ENCODE measurements at places on chromosomes 7 and 10.
A peak's percentile ranks its signal among the peaks of the same experiment; 100 is the strongest.

GRCh38 chr10:115963848-115964247, 309.2 kb downstream of the GFRA1 start:
- no peaks in the 10 kb centered on the region for H3K36me3 ChIP-seq
- peaks cover 4% of the 10 kb centered on the region for H3K4me1 ChIP-seq
- no peak overlapping the region for H3K4me3 ChIP-seq
- H3K27me3 ChIP-seq, result no peaks in the 10 kb centered on the region
- peak; percentile 36 for DNase-seq

DNA sequence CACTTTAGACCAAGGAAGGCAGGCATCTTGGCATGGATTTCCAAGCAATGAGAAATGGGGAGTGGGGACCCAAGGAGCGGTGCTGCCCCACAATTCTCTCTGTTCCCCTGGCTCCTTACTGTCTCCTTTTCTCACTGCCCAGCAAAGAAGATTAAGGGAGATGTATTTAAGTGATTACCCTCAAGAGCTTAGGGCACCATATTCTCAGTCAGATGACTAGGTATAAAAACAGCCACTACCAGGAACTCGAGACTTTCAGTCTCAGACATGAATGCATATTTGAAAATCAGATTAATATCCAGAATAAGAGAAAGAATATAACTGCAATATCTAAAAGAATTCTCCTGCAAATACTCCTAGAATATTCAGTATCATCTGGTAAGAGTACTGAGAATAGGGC, at the start of gene ABLIM1:
Gene ABLIM1, minus strand, starts transcription at position 101 of the 400 bp plus-strand sequence. Its CDS starts 75 bp downstream, at position 26.
- DNase-seq, result no peak
- H3K4me3 ChIP-seq, result no peak within 1 kb of the TSS
- H3K4me1 ChIP-seq, result peaks cover under 1% of the 10 kb centered on the region
- H3K27me3 ChIP-seq, result peaks cover 19% of the 10 kb centered on the region
- no peaks in the 10 kb centered on the region for H3K36me3 ChIP-seq
- H3K27ac ChIP-seq, result no peak within 1 kb of the TSS

- no peak for DNase-seq
- H3K4me1 ChIP-seq, result no peaks in the 10 kb centered on the region
- no peaks in the 10 kb centered on the region for H3K27me3 ChIP-seq
- H3K36me3 ChIP-seq, result no peaks in the 10 kb centered on the region
- no peak overlapping the region for H3K27ac ChIP-seq
Observed at GRCh38 chr10:2772816-2773631, 294.3 kb upstream of the PFKP start.

GRCh38 chr7:117173035-117173770, 149.7 kb downstream of the WNT2 start:
- H3K4me3 ChIP-seq, result no peak overlapping the region
- H3K4me1 ChIP-seq, result no peaks in the 10 kb centered on the region
- no peaks in the 10 kb centered on the region for H3K27me3 ChIP-seq
- H3K27ac ChIP-seq, result no peak overlapping the region
- DNase-seq, result peak; percentile 37

GRCh38 chr10:125726914-125727313, 7.4 kb downstream of the EDRF1 start:
- peaks cover 98% of the 10 kb centered on the region for H3K36me3 ChIP-seq
- H3K4me1 ChIP-seq, result no peaks in the 10 kb centered on the region
- H3K4me3 ChIP-seq, result no peak overlapping the region
- no peak for DNase-seq
- no peak overlapping the region for H3K27ac ChIP-seq
